DMS53 (cell line): ENCODE measurements at places on chromosomes 1 and 21.

DNA sequence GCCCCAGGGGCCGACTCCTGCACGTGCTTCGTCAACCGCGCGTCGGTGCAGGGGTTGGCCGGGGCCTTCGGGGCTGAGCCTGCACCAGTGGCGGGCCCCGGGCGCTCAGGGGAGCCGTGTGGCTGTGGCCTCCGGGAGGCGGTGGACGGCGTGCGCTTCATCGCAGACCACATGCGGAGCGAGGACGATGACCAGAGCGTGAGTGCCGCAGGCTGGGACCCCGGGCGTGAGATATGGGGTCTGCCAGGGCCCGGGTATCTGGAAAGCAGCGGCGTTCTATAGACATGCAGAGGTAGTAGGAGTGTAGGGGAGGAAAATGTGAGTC, 4.3 kb downstream of the CHRNB2 start:
- DNase-seq: no peak

DNA sequence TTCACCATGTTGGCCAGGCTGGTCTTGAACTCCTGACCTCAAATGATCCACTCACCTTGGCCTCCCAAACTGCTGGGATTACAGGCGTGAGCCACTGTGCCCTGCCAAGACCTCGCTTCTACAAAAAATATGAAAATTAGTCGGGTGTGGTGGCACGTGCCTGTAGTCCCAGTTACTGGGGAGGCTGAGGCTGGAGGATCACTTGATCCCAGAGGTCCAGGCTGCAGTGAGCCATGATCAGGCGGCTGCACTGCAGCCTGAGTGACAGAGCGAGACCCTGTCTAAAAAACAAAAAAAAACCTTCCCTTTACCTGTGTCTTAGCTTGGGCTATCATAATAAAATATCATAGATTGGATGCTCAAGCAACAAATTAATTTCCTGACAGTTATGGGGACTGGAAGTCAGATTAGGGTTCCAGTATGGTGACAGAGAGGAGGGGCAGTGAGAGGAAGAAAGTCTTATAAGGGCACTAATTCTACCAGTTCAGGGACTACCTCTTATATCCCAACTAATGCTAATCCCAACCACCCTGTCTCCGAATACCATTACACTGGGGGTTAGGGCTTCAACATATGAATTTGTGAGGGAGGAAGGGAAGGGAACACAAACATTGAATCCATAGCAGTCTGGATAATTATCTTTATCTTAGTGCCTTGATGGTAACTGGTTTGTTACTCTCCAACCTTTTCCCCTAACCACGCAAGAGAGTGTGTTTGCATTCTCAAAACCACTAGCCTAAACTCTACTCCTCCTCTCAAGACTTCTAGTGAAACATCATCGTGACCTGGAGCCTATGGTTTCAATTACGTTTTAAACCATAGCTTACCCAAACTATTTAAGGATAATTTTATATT, 1.0 kb upstream of the NAXE start:
- no peak for DNase-seq

- DNase-seq: no peak
Observed at GRCh38 chr1:157292809-157293564, 154.8 kb upstream of the ETV3 start.

DNA sequence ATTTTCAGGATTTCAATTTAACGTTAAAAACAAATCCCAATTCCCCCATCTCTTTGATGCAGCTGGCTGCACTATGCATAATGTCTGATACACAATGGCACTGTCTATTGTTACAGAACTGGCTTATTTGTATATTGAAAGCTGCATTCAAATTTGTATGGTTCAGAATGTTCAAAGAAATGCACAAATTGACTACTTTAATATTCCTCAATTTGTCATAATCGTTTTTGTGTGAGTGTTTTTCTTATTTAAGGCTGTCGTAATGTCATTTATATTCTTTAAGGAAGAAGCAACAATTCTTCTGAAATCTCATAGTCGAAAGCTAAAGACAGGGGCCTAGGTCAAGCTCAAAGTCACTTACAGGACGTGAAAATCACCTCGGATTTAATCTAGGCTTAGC, 341.4 kb upstream of the ZRANB2 start:
- no peak for DNase-seq

GRCh38 chr1:42081475-42081874, 71.7 kb upstream of the GUCA2B start:
- DNase-seq: no peak

GRCh38 chr1:203470240-203470639, 5.4 kb upstream of the PRELP start:
- no peak for DNase-seq

DNA sequence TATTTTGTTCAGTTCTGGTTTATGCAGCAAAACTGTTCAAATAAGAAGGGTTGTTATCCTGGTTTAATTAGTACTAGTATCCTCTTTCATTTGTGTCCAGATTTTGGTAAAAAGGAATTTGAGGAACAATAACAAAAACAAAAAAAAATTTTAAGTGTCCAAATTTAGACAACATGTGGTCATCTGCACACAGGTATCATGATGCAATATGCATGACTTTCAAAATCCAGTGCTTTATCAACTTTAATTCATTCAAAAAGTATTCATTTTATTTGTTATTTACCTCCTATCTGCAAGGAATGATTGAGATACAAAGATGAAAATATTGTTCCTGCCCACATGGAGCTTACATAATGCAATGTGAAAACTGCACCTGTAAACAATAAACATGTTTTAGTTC, 16.7 kb upstream of the MAGI3 start:
- DNase-seq: no peak

- no peak for DNase-seq
Observed at GRCh38 chr21:44421901-44422840, 33.1 kb upstream of the LRRC3 start.

GRCh38 chr1:1395166-1395565, 4.0 kb downstream of the CCNL2 start:
- DNase-seq: no peak

- peak; percentile 95 for DNase-seq
Observed at GRCh38 chr1:9129266-9130041, 552 bp upstream of the GPR157 start.

GRCh38 chr1:26580116-26580515, 50.6 kb downstream of the RPS6KA1 start:
- no peak for DNase-seq

- peak; percentile 64 for DNase-seq
Observed at GRCh38 chr1:16237343-16237830, 404 bp upstream of the CPLANE2 start.

- DNase-seq: peak; percentile 21
Observed at GRCh38 chr1:201486187-201486586, 17.2 kb upstream of the PHLDA3 start.
